Activated naive CD8-positive, alpha-beta T cell treated with anti-CD3 and anti-CD28 coated beads, Interleukin-2, amount 50 U/mL, for 24 hours (primary cell): ENCODE measurements at places on chromosomes 4 and X.

DNA sequence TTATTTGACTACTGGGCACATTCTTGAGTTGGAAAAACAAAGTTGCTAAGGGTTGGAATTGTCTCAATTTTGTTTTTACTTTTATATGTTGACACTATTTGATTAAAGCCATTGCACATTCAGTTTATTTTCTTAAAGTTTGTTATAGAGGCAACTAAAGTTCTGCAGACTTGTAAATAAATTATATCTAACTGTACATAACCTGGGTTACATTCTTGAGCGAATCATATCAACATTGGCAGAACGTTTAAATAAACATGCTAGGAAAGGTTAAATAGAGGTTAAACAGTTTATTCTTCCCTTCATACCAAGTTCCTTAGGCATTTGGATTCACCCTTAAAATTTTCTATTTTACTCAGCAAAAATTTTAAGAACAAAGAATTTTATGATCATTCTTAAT lies 74.5 kb downstream of the UCHL1 start:
- no peak for DNase-seq

DNA sequence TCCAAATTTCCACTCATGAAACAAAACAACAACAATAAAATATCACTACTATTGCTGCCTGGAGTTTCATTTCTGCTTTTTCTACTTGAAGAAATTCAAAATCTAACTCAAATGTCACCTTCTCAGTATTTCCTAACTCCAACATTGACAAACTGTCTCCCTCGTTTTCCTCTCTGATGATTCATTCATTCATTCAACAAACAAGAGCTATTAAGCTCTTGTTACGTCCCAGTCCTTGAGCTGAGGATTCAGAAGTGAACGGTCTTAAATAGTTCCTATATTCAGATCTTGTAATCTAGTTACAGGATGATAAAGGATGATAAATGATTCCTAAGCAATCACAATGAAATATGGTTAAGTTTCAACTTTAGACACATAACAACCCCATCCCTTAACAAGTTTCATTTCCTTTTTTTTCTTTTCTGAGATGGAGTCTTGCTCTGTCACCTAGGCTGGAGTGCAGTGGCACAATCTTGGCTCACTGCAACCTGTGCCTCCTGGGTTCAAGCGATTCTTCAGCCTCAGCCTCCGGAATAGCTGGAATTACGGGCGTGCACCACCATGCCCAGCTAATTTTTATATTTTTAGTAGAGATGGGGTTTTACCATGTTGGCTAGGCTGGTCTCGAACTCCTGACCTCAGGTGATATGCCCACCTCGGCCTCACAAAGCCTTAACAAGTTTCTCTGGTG lies 1.7 kb downstream of the SLC9B2 start:
- no peak for DNase-seq

DNA sequence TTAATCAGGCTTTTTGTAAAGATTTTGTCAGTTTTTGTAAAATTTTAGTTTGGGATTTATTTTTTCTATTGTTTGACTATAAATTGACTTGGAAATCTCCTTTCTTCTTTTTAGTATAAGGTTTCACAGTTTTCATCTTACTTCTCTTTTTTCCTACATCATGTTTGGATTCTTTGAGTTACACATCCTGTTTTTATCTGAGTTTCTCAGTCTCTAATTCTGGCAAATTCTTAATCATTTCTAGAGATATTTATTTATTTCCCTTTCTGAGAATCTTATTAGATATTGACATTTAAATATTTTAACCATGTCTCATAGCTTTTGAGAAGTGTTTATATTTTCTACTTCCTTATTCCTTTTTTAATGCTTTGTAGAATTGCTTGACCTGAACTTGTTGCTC lies 20.7 kb downstream of the USP53 start:
- no peak for DNase-seq

GRCh38 chr4:95838192-95838591 lies 1.7 kb upstream of the PDHA2 start:
- no peak for DNase-seq

GRCh38 chr4:1993169-1993516 lies 15.6 kb downstream of the NELFA start:
- DNase-seq, result no peak

GRCh38 chr4:77742054-77742453 lies 77.1 kb downstream of the CNOT6L start:
- DNase-seq, result no peak

DNA sequence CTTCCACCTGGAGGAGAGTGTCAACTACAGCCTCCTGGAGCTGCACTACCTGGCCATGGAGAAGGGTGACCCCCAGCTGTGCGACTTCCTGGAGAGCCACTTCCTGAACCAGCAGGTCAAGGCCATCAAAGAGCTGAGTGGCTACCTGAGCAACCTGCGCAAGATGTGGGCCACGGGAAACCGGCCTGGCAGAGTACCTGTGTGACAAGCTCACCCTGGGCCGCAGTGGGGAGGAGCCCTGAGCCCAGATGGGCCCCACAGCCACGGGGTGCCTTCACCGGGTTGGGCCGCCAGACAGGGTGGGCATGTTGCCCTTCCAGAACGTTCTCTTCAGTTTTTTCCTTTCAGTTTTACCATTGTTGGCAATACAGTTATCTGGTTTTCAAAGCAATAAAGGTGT lies 15.2 kb upstream of the FAM47A start:
- DNase-seq, result no peak

DNA sequence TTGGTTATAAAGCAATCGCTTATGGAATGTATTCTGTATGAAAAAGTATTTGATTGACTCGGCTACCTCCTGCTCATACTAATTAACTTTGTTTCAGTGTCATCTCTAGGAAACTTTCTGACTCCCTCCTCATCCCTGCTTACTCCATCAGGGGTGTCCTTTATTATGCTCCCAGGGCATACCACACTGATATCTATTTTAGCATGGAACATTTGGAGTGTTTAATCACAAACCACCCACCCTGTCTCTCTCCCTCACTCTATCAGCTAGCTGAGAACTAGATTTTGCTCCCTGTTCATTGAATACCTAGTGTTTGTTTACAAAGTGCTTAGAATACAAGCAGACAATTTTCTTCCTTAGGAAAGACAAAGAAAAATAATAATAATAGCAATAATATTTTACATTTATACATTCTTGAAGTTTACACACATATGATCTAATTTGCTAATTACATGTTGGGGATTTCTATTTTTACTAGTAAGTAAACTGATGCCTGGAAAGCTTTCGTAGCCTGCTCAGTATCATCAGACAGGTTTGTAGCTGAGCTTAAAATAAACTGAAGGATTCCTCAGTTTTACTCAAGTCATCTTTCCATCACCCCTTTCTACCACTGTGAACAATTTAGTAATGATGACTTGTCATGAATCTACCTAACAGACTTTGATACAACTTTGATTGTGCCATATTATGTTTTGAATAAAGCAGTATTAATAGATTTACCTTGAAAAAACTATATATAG lies 811.4 kb upstream of the HS3ST1 start:
- DNase-seq, result no peak
